ENCODE measurements at places on chromosomes 2 and 18.

DNA sequence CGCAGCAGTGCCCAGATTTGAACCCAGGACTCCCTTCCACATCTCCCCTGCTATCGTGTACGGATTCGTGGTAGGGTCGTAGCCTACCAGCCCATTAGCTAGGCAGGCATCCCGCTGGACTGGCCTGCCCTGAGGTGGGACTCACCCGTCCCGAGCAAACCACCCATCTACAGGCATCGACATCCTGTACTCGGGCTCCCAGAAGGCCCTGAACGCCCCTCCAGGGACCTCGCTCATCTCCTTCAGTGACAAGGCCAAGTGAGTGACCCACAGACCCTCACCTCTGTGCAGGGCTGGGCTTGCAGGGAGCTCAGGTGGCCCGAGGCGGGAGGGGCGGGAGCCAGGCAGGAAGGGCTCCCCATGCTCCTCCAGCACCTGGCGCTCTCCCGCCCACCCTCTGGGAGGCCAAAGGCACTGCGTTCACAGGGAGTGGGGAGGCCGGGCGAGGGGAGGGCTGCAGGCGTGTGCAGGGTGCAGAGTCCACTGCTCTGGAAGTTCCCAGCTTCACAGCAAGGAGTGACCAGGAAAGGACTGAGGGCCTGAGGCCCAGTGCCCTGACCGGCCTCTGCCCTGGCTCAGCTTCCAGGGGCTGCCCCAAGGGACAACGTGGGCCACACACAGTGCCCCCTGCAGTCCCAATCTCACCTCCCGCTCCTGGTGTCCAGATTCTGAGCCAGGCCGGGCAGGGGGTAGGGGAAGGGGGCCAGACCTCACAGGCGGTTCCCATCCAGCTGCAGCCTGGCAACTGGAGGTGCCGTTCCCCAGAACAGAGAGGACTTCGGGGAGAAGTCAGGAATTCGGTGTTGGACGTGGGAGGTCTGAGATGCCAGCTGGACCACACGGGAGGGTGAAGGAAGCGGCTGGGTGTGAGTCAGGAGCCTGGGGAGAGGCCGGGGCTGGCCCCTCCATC lies 5.4 kb downstream of the AGXT start:
- no peak for DNase-seq

DNA sequence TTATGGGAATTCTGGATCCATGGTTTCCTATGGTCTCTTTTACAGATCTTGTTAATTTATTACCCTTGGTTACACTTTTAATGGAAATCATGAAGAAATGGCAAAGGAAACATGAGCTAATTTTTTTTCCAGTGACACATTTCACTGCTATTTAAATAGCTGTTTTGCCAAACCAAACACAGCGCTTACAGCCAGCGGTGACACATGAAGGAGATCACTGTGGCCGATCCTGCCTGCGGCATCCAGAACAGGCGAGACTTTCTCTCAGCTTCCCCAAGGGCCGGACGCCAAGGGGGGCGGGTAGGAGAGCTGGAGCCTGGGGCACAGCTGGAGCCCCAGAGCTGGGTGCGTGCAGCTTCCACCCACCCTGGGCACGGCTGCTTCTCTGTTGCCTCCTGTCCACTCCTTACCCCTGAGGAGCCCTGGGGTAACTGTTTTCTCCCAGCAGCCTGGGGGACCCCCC lies 81.4 kb upstream of the PKDCC start:
- DNase-seq: no peak

- no peak for DNase-seq
These were observed 90.4 kb downstream of the PLCL1 start for GRCh38 chr2:197894751-197895274.

- DNase-seq: no peak
These were observed 28.0 kb downstream of the KLF7 start for GRCh38 chr2:207137596-207138337.

- DNase-seq: no peak
These were observed 446.0 kb downstream of the XIRP2 start for GRCh38 chr2:167334146-167334742.

DNA sequence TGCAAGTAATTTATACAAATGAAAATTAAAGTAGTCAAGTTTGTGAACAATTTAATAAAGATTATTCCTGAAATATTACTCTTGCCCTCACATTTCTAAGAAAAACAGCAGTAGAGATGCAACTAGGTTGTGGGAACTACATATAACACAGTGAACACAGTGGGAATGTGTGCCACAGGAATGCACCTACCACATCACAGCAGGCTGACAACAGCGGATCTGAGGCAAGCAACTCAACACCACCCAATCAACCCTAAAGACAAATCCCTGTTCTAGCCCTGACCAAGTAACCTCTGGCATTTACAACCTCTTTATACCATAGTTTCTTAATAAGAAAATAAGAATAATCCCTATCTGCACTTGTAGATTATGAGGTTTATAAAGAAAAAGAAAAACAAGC lies 23.4 kb downstream of the MBOAT2 start:
- no peak for DNase-seq

GRCh38 chr2:111194835-111195621 lies 74.3 kb downstream of the BCL2L11 start:
- DNase-seq: no peak

- no peak for DNase-seq
These were observed 39.3 kb downstream of the AP1S3 start for GRCh38 chr2:223797811-223798721.

DNA sequence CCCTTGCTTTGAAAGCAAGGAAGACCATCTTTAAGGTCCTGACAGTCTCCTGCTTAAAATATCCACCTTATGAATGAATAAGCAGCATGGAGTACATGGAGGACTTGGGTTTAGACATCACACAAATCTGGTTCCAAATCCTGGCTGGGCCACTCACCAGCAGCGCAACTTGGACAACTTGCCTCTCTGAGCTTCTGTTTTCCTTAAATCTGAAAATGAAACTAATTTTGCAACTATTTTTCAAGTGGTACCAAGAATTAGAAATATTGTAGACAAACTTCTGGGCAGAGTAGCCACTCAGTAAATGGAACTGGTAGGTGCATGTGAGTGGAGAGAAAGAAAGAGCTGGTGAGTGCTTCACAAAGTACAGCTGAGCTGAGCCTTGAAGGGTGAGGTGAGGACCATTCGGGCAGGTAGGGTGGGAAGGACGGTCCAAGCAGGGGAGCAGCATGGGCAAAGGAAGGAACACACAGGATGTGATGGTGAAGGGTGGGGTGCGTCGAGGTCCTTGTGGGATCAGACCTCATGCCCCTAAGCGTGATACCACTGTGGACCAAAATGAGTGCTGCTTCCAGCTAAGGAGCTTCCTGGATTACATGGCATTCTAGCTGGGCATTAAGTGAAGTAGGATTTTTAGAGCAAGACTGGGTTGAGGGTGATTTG lies 14.4 kb upstream of the TET3 start:
- DNase-seq: no peak

GRCh38 chr18:36403896-36404820 lies 106.6 kb downstream of the FHOD3 start:
- DNase-seq: no peak

GRCh38 chr2:241953324-241953928 lies 83.9 kb downstream of the RTP5 start:
- no peak for DNase-seq

DNA sequence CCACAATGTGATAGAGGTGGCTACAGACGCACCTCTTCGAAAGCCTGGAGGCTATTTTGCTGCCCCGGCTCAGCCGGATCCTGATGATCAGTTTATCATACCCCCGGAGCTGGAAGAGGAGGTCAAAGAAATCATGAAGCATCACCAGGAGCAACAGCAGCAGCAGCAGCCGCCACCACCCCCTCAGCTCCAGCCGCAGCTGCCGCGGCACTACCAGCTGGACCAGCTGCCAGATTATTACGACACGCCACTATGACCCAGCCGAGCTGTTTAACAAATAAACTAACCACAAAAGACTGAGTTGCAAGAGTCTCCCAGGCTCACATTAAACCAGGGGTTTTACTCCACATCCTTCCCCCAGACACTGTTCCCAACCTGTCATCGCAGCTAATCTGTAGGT lies 263.8 kb downstream of the PHLPP1 start:
- DNase-seq: no peak

DNA sequence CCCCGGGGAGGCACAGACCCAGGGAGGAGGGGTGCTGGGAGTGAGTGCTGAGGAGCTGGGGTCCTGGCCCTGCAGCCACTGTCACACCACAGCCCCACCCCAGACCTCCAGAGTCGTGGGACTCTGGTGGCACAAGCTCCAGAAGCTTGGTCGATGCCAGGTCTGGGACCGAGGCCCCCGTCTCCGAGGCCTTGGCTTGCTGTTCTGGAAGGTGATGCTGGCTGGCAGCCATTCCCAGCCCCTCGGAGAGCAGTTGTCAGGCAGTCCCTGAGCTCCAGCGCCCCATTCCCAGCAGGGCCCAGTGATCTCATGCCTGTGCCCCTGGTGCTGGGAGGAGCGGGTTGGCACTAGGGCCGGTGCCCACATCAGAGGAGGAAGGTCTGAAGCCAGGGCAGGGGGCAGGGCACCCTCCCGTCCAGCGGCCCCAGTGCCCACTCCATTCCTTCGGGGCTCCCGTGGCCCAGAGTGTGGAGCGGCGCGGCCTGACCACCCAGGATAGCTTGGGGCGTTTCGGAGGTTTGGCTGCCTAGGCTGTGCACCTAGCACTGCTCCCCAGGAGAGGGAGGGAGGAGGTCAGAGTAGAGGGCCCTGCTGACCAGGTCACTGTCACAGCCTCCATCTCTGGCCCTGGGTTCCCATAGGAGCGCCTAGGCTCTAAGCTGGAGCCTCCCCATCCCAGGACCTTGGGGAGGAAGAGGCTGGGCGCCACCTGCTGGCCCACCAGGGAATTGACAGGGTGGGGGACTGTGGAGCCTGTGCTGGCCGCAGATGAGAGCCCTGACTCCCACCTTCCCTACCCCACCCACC lies 16.8 kb upstream of the ALPI start:
- DNase-seq: no peak

- no peak for DNase-seq
These were observed 138.1 kb downstream of the B3GNT2 start for GRCh38 chr2:62334009-62334408.

- no peak for DNase-seq
These were observed 155.4 kb downstream of the ARL4C start for GRCh38 chr2:234341306-234341985.

GRCh38 chr18:9570255-9570654 lies 44.1 kb downstream of the PPP4R1 start:
- DNase-seq: no peak

DNA sequence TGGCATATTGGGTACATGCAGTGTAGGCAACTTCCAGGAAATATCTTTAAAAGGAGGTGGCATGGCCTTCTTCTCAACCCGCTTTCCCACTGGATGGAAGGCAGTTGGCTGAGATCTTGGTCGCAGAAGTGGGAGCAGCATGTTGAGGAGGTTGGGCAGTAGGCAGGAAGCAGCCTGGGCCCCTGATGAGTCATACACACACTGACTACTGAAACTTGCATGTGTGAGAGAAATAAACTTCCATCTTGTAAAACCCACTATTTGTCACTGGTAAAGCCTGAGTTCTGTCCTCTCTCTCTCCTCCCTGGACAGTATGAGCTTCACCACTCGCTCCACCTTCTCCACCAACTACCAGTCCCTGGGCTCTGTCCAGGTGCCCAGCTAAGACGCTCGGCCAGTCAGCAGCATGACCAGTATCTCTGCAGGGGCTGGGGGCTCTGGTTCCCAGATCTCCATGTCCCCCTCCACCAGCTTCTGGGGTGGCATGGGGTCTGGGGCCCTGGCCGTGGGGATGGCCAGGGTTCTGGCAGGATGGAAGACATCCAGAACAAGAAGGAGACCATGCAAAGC lies 233.8 kb upstream of the SPRED2 start:
- DNase-seq: no peak

- DNase-seq: no peak
These were observed 145.9 kb upstream of the FHL2 start for GRCh38 chr2:105544591-105545377.

DNA sequence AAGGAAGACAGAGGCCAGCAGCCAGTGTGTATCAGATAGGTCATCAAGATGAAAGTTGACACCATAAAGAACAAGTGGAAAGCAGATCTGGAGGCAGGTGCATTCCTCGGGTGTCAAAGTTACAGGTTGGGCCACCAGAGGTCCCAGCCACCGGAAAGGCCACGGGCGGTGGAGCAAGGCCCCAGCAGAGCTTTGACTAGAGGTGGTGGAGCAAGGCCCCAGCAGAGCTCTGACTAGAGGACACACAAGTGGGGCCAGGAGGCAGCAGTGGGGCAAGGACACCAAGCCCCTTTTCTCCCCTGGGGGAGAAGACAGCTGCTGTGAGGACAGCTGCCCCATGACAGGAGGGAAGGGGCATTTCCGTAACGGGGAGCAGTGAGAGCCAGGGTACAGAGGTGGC lies 115.1 kb downstream of the GYPC start:
- DNase-seq: no peak

GRCh38 chr2:147327613-147328012 lies 517.2 kb upstream of the ACVR2A start:
- no peak for DNase-seq

DNA sequence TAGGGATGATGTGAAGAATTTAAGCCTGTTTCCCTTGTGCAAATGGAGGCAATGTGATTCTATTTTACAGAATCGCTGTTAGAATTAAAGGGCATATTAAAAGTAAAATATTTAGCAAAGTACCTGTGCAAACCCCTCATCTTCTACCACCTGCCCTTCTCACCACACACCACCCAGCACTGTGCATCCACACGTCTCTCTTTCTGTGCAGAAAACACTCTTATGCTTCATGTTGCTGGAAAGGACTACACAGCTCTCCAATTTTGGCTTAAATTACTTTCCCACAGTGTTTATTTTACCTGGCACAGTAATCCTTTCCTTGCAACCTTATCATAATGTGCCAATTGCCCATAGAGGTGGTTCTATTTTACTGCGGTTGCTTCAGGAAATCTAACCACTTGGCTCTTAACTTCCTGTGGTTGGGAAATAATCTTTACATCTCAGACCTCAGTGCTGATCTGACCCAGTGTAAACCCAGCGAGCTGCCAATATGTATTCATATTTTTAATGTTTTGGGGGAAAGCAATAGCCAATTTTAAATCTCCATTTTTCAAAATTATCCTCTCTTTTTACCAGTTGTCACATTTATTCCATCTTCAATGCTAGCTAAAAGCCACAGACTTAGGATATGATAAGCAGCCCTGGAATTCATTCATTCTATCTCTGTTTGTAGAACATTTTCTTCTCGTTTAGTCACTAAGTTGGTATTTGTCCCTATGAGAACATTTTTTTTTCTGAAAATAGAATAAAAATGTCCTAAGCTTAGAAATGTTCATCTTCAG lies 250.9 kb downstream of the DSEL start:
- DNase-seq: no peak

- DNase-seq: no peak
These were observed 76.2 kb downstream of the CDK15 start for GRCh38 chr2:201882353-201883090.

GRCh38 chr2:99404797-99405669 lies 67.8 kb downstream of the EIF5B start:
- DNase-seq: no peak

- no peak for DNase-seq
These were observed 141.1 kb downstream of the KLHL29 start for GRCh38 chr2:23526114-23526513.

DNA sequence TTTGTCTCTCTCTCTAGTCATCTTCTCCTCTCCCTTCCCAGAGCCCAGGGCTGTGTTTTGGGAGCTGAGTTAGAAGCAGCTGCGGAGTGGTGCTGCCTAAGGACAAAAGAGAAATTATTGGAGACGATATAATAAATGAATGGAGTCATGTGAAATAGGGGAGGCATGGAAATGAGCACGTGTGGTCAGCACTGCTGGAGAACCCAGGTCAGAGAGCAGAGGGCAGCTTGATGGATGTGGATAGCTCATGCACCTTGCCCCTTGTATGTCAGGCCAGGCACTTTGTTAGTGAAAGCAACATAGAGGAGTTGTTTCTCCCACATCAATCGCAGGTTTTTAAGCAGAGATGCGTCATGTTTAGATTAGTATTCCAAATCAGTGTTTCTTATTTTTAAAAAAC lies 15.7 kb downstream of the TTR start:
- no peak for DNase-seq
